ENCODE measurements at places on chromosomes 12 and 14.

DNA sequence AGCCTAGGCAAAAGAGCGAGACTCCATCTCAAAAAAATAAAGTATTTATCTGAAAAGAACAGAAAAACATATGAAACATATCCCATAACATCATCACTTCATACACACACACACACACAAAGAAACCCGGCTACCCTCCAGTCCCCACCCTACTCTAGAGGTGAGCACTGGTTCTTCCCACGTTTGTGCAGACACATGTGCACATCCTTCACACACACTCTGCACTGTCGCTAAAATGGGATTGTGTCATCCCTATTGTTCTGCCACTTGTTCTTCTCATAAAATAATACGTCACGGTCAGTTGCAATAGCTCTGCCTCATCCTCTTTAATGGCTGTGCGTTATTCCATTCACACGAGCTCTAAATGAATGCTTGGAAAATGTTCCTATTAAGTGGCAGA lies 85.9 kb upstream of the ANO2 start:
- no peak for DNase-seq

DNA sequence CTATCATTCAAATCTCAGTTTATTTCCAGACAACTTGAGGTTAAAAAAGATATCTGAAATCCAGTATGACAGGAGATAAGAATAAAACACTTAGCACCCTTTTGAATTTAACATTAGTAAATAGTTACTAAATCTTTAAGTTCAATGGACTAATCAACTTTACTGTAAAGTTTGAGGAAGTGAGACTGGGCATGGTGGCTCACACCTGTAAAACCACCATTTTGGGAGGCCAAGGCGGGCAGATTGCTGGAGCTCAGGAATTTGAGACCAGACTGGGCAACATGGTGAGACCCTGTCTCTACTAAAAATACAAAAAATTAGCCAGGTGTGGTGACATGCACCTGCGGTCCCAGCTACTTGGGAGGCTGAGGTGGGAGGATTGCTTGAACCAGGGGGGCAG lies 40.3 kb upstream of the CERS5 start:
- DNase-seq = no peak

- no peak for DNase-seq
These were observed 71.0 kb downstream of the DAD1 start for GRCh38 chr14:22518073-22518472.

- DNase-seq = no peak
These were observed 12.8 kb downstream of the HOXC4 start for GRCh38 chr12:54066408-54066807.

GRCh38 chr12:123576611-123577010 lies 7.7 kb upstream of the TMED2 start:
- no peak for DNase-seq

Data from mesenchymal stem cell (in vitro differentiated cells and primary cell).